ENCODE measurements at places on chromosomes 3 and 15.

DNA sequence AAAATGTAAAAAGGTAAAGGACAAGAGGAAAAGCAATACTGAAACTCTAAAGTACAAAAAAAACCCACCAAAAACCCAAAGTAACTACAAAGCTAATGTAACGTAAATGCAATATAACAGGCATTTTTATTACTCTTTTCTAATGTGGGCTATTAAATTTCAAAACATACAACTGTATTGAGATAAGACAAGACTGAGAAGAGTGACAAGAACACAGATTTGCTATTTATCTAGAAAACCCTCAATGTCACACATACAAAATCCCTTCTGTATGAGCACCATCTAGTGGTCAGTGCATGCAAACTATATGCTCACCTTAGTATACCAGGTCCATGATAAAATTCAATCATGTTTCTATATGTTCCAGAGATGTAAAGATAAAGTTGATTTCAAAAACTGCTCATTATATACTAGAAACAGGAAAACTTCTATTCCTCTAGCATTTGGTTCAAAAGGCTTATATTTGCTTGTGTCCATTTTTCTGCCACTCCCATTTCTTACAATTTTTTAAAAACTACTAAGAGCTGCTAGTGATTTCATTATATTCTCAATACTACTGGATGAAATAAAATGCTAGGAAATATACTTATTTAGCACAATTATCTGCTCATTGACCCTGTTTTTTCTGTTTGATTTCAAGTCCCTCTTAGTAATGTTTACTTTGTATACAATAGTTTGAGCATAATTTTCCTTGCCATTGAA is 111.4 kb downstream of the DLG1 start:
- DNase-seq, result peak; percentile 80

DNA sequence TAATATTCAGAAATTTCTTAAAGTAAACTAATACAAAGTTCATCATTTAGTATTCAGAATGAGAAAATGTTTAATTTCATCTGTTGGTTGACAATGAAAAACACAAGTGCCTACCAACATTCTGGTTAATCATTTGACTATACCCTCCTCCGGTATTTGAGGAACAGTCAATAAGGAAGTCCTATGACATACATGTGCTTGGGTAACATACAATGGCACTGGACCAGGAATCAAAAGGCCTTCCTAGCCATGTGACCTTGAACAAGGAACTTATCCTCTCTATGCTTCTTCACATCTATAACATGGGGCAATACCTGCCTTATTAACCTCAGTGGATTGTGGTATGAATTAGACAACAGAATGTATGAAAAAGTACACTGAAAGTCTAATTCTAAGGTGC is 65.8 kb downstream of the ZNF280D start:
- DNase-seq, result no peak

GRCh38 chr3:99859825-99860224 is 42.2 kb downstream of the CMSS1 start:
- no peak for DNase-seq

GRCh38 chr3:43210049-43211027 is 76.0 kb upstream of the SNRK start:
- DNase-seq, result no peak

DNA sequence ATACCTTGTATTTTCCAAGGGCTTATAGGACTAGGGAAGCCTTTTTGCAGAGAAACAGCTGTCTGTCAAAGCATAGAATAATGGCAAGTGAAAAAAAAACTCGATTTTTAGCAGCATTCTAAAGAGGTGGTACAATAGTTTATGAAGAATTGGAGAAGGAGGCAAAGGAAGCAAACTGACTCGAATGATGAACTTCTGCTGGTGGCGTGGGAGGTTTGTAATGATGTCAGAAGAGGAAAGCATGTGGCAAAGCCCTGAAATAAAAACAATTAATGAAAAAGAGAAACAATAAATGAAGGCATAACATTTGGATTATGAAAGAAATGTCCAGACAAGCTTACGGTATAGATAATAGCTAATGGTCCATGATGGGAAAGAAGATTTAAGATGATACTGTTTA is 77.5 kb downstream of the RARB start:
- no peak for DNase-seq

GRCh38 chr3:80087767-80088166 is 320.0 kb upstream of the ROBO1 start:
- DNase-seq, result no peak

GRCh38 chr15:74799856-74800558 is 12.6 kb upstream of the LMAN1L start:
- peak; percentile 85 for DNase-seq

- peak; percentile 65 for DNase-seq
Observed at GRCh38 chr15:52256366-52256765, 39.2 kb downstream of the MYO5C start.

GRCh38 chr15:26571346-26571745 is 201.5 kb downstream of the GABRB3 start:
- no peak for DNase-seq

DNA sequence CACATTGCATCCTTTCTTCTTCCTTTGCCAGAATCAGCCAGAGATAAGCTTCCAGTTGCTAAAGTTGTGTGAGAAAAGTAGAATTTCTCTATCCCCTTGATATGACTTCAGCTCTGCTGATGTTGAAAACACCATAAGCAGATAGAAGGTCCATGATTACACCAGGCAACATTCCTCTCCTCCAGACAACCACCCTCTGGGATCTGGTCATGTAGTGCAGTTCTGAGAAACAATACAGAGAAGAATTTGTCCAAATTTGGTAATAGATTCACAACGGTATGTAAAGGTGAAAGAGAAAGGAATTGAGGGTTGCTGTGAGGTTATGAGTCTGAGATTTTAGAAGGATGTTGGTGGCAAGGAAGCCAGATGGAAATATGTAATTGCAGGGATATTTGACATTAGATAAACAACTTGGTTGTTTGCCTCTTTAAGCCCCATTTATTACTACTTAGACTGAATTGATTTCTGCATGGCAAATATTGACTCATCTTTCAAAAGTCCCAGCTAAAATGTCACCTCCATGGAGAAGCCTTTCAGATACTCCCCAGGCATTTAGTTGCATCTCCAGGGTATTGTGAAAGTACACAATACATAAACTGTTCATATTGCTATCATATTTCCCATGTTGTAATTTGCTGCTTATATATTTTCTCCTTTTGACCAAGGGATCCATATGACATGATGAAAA is 134.9 kb downstream of the GAP43 start:
- DNase-seq, result no peak

GRCh38 chr3:66298591-66298990 is 77.8 kb downstream of the SLC25A26 start:
- DNase-seq, result no peak

- no peak for DNase-seq
Observed at GRCh38 chr15:95944661-95945255, 385.7 kb upstream of the NR2F2 start.

- DNase-seq, result no peak
Observed at GRCh38 chr3:17469954-17470353, 272.5 kb downstream of the TBC1D5 start.

DNA sequence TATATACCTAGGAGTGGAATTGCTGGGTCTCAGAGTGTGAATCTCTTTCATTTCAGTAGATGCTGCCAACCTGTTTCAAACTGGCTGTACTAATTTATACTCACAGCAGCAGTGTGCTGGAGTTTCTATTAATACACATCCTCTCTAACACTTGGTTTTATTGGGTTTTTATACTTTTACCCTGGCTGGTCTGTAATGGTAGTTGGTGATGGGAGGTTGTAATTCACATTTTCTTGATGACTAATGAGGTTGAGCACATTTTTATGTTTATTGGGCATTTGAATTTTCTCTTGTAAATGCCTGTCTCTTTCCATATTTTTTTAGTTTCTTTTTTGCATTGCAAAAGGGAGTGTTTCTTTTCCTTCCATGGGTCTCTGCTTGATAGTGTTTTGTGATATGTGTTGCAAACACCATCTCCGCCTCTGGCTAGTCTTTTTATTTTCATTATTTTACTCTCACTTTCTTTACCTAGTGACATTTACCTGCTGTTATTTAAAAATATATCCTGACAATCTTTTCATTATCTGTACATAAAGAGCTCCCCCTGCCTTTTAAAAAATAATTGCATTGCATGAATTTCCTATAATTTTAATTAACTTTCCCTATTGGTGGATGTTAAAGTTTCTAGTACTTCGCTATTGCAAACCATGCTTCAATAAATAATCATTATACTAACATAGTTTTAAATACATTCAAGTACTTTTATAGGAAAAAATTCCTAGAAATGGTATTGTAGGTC is 49.0 kb upstream of the GCNT3 start:
- no peak for DNase-seq

GRCh38 chr3:187136936-187137335 is 2.4 kb downstream of the RPL39L start:
- DNase-seq, result no peak

- no peak for DNase-seq
Observed at GRCh38 chr3:43287500-43287873, 1.1 kb downstream of the SNRK start.

DNA sequence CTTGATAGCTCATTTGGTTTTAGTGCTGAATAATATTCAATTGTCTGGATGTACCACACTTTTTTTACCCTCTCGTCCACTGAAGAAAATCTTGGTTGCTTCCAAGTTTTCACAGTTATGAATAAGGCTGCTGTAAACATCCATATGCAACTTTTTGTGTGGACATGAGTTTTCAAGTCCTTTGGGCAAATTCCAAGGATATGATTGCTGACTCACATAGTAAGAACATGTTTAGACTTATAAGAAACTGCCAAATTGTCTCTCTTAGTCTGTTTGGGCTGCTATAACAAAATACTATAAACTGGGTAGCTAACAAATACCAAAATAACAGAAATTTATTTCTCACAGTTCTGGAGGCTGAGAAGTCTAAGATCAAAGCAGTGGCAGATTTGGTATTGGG is 59.5 kb upstream of the TNFSF10 start:
- DNase-seq, result no peak

DNA sequence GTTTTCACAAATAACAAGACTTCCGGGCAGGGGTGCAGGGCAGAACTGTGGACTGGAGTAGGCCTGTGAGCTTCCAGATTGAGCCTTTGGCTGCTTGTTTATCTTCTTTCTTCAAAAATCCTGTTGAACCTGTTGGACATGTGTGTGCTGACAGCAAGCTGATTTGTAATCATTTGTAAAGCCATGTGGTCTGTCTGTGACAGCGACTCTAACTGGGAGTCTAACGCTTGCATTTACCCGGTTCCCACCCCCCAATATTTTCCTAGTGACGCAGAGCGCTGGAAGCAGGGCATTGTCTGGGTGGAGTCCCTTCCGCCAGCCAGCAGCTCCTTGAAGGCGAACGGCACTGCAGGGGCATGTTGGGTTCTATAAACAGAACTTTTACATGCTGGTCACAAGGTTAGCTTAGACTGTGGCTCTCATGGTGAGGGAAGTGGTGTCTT is 85.7 kb upstream of the MYZAP start:
- DNase-seq, result no peak

DNA sequence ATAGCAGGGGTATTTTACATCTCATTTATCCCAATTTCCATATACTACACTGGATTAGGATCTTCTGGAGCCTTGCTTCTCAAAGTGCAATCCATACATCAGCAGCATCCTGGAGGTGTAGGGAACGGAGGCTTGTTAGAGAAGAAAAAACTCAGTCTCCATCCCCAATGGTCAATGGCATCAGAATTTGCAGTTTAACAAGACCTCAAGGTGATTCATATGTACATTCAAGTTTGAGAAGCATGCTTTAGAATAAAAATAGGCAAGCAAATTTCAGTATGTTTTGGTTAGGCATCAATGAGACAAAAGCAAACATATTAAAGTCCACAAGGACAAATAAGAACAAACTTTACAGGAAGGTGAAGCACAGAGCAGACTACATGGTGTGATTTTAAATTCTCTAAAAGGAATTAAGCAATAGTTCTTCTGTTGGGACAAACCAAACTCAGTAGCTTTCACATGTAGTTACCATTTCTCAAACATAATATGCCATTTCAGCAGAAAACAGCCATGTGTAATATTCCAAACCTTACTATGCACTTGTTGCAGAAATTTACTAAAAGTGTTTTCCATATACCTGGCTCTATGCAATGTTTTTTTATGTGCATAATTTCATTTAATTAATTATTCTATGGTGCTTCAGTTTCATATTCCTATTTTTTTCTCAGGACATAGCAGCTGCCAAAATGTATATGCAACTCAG is 360.3 kb upstream of the NECTIN3 start:
- DNase-seq, result no peak

- peak; percentile 43 for DNase-seq
Observed at GRCh38 chr15:83559310-83559966, 94.5 kb upstream of the ADAMTSL3 start.

DNA sequence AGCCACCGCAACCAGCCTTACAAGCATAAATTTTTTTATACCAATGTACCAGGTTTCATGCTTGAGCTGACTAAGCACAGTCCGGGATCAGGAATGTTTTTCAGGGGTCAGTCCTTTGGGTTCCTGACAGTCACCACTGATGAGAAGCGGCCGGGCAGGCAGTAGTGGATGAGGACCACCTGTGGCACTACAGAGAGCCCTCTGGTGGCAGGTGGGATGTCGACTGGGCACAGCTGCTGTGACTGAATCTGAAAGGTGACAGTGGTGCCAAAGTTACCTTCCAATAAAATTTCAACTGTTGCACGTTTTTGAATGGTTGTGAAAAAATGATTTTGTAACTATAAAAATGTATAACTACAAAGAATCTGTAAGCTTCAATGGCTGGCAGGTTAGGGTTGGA is 34.0 kb downstream of the TPRA1 start:
- DNase-seq, result no peak

GRCh38 chr3:123084738-123085237 is 18.0 kb downstream of the PDIA5 start:
- no peak for DNase-seq

DNA sequence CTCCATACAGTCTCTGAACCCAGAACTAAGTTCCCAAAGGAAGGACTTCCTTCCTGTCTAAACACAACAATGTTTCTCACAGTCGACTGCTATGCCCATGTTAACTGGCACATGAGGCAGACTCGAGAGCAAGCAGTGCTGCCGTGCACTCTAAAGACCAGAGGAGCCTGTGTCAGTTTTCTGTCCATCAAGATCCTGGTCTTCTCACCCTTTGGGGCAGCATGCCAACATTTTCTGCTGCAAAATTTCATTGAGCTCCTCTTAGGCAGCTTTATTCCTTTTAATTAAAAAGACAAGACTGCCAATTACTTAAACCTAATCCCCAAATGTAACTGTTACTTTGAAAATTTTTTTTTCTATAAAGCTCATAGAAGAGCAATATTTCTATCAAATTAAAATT is 205.1 kb downstream of the GAP43 start:
- DNase-seq, result no peak

- DNase-seq, result no peak
Observed at GRCh38 chr15:26394801-26395200, 378.1 kb downstream of the GABRB3 start.

- DNase-seq, result no peak
Observed at GRCh38 chr3:9168241-9168741, 81.2 kb downstream of the SRGAP3 start.

DNA sequence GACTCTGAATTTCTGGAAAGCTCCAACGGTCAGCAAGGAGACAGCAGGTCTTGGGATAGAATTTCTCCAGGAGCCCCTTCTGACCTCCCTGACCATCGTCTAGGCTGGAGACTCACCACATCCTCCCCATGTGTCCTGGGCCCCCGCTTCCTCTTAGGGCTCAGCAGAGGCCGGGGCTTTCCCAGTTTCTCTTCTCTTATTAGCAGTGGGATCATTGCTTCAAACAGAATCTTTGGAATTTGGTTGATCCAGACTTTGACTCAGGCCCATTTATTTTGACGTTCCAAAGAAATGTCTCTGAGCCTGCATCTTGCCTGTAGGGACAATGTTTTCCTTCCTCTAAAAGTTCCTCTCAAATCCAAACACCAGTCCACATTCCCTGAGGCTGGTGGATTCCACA is 38.4 kb upstream of the SLC6A6 start:
- no peak for DNase-seq
